ENCODE measurements at places on chromosomes 5 and 9. TPM values are rescaled to one million over a fixed set of nuclear protein-coding genes. Genes with fewer than 3 reads are reported as not detected.

GRCh38 chr5:134136221-134136631 is 21.7 kb downstream of the TCF7 start:
- no peak for DNase-seq

DNA sequence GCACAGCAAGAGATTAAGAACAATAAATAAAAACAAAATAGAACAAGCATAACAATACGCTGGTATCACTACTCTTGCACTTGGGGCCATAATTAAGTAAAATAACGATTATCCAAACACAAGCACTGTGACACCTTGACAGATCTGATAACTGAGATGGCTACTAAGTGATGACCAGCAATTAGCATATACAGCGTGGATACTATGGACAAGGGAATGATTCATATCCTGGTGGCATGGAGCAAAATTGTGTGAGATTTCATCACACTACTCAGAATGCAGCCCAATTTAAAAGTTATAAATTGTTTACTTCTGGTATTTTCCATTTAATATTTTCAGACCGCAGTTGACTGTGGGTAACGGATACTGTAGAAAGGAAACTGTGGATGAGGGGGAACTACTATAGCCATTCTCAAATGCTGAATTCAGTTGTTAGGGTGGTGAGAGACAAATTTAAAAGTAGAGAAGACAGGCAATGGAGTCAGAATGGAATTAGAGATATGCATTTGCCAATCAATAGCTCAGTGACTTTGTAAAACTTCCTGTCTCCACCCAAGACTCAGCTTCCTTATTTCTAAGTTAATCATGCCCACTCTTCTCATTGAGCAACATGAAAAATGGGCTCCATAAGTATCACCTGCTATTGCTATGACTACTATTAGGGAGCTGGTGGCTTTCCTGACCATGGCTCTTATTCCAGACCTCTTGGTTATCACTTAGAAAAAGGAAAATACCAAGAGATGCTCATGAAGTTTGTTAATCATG is 300.8 kb downstream of the TRIM32 start:
- no peak for DNase-seq

GRCh38 chr5:179231309-179231708 is 114.0 kb downstream of the ADAMTS2 start:
- peak; percentile 2 for DNase-seq

DNA sequence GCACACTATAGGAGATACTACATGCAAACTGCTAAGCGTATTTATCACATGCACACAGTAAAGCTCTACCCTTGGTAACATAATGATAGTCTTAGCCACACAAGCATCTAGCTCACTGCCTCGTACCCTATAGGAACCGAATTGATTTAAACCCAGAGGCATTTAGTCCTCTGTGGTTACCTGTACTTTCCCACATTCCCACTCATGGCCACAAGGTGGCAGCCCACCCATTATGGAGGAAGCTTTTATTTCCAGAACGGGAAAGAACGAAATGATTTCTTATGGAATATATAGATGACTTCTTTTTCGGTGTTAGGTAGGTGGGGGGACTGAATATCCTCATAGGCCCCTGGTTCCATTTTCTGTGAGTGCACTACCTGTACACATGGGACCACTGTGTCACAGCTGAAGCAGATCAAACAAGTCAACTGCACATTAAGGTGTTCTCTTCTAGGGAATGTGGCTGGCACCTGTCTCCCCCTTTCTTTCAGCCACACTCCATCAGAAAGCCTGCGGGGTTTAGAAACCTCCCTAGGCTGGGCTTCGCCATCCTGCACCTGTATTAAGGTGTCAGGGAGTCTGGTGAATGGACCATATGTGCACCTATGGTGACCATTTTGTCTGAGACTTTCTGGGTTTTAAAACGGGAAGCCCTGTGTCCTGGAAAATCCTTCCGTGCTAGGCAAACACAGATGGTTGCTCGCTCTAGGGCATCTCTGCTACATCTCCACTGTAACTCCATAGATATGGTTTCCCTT is 313.2 kb downstream of the SLIT3 start:
- peak; percentile 70 for DNase-seq

DNA sequence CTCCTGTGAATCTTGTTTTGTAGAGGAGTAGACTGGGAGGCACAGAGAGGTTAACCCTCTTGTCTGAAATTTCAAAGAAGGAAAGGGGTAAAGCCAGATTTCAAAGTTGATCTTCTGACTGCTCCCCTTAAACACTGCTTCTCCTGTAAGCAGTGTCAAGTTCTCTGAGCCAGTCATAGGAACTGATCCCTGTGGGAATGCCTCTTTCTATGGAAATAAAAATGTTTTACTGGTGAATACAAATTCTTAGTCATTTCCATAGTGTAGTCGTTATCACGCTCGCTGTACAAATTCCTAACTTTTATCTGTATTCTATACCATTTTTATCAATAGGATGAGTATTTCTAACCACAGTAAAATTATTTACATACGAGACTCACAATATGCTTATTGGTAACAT is 66.3 kb upstream of the PRRC1 start:
- no peak for DNase-seq

Gene EPB41L4B
- 6.5 TPM for total RNA-seq
